Hematopoietic multipotent progenitor cell treated with erythropoietin and hydrocortisone succinate and interleukin-3 and kit ligand, for 17 days (in vitro differentiated cells): ENCODE measurements at places on chromosomes 7 and 10.
A peak's percentile ranks its signal among the peaks of the same experiment; 100 is the strongest.

- no peak for DNase-seq
Measured at GRCh38 chr10:78197628-78198272, 164.1 kb downstream of the RPS24 start.

DNA sequence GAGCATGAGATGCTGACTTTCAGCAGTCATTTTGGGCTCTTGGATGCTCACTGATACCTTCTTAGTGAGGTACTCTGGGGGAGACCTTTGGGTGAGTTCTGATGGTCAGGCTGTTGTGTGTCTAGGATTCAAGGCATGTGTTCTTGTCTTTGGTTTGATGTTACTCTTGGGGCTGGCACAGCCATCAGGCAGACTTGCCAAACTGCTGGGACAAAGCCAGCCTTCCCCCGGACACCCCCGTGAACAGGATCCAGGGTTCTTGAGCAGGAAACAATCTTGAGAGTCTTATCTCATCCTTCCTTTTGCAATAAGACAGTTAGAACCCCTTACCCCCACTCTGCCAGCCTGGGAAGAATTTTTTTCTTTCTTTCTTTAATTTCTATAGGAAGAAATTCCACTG is 42.2 kb downstream of the SUFU start:
- no peak for DNase-seq

DNA sequence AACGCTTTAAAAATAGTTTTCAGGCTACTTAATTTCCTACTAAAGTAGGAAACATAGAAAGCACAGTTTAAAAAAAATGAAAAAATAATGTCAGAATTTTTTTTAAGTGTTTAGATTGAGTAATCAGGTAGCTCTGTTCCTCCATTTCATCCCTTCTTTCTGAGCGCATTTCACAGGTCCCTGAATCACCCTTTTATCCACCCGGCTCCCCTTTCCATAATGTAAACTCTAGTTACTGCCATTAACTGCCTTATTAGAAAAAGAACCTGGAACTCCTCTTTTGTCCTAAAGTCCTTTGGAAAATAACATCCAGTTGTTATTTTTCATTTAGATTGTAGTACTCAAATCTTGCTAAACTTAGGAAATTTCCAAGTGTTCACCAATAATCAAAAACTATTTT is 5.8 kb downstream of the KCND2 start:
- DNase-seq: no peak

DNA sequence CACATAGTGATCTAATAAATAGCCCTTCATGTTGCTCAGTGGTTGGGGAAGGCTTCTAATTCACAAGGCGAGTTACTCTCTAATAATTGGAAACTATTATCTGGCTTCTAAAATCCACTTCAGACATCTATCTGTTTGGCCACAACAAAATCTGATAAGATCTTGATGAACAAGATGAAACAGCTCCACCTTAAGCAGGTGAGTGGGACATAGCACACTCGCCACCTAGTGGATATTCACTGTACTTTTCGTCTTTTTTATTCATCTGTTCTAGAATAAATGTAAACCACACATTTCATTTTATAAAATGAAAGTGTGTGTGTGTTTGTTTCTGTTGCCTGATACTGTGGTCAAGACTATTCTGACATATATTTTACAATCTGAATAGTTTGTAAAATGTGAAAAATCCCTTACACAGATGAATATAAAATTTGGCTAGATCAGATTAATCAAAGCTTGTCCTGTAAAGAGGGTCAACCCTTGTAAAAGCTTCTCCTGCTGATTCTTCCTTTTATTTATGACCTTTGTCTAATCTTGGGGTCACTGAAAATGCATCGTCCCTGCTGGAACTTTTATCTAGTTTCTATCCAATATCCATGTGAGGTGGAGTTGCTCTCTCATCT is 26.5 kb upstream of the CNTNAP2 start:
- DNase-seq: no peak

DNA sequence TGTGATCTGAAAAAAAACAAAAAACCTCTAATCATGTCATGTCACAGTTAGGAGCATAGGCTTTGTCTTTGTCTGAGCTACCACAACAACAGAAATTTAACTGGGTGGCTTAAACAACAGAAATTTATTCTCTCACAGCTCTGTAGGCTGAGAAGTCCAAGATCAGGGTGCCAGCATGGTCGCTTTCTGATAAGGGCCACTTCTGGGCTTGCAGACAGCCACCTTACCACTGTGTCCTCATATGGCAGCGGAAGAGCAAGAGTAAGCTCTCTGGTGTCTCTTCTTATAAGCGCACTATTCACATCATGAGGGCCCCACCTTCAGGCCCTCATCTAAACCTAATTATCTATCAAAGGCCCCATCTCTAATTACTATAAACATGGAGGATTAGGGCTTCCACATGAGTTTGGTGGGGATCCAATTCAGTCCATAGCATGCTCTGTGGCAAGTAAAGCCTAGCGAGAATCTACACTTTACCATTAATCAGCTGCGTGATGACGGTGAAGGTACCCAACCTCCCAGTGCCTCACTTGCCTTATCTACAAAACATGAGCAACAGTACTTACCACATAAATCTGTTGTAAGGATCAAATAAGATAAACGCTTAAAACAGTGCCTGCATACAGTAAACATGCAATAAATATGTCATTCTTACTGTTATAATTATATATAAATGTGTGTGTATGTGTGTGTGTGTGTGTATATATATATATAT is 17.3 kb downstream of the ZNF438 start:
- no peak for DNase-seq

GRCh38 chr7:75642810-75643486 is 95.8 kb downstream of the HIP1 start:
- peak; percentile 44 for DNase-seq

GRCh38 chr10:44465401-44466115 is 80.7 kb upstream of the CXCL12 start:
- DNase-seq: no peak

DNA sequence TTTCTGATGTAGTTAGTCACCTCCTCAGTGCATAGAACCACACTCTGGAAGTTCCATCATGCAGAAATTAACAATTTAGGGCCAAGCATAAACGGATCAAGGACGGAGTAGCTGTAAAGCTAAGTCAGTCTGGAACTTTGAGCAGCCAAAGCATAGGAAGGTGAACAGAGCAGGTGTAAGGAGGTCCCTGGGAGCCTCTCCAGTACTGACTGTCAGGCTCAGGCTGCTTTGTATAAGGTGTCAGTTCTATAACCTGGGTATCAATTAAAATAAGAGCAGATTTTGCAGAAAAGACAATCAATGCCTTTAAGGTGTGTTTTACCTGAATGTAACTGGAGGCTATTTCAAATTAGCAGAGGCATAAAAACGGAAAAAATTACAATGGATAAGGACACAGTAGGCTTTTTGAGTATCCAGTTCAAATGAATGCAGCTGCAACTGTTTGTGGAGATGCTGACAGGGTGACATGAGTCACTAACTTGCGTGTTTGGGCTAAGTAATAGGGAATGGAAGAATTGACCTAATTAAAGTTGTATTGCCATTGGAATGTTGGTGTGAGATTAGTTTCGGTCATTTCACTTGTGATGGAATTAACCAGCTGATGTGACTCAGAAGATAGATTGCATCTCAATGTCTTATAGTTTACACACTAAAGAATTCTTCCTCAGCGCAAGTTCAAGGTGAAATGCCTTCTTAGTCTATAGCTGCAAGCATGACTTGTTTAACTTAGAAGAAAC is 417.9 kb upstream of the CNTNAP2 start:
- no peak for DNase-seq

DNA sequence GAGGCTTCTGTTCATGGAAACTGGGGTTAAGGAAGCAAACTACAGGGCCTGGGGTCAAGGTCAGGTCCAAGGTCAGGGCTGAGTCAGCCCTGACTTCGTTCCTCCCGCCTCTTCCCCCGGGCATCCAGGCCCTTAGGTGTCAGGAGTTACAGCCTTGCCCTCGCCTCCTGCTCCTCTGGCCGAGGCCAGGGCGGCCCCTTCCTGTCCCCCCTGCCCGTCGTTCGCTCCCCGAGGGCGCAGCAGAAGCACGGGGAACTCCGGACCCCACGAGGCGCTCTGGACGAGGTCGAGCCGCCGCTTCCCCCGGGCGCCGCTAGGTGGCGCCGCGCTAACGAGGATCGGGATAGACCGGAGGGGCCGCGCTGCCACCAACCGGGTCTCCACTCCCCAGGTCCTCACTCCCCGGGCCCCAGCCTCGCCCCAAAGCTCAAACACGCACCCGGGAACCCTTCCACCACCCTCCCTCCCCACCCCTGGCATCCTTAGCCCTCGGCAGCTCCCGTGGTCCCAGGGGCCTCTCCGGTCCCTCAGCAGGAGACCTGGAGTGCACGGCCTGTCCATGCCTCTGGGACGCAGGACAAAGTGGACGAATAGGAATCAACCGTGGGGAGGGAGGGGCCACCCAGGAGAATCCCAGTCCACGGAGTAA is 59.2 kb upstream of the MYL10 start:
- DNase-seq: peak; percentile 62

DNA sequence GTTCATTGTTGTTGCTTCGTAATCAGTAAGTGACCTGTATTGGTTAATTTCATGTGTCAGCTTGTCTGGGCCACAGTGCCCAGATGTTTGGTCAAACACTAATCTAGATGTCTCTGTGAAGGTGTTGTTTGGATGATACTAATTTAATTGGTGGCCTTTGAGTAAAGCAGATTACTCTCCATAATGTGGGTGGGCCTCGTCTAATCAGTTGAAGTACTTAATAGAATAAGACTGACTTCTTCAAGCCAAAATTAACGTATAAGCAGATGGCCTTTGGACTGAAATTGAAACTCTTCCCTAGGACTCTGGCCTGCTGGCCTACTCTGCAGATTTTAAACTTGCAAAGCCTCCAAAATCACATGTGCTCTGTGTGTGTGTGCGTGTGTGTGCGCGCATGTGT is 245.7 kb downstream of the GFRA1 start:
- DNase-seq: no peak

DNA sequence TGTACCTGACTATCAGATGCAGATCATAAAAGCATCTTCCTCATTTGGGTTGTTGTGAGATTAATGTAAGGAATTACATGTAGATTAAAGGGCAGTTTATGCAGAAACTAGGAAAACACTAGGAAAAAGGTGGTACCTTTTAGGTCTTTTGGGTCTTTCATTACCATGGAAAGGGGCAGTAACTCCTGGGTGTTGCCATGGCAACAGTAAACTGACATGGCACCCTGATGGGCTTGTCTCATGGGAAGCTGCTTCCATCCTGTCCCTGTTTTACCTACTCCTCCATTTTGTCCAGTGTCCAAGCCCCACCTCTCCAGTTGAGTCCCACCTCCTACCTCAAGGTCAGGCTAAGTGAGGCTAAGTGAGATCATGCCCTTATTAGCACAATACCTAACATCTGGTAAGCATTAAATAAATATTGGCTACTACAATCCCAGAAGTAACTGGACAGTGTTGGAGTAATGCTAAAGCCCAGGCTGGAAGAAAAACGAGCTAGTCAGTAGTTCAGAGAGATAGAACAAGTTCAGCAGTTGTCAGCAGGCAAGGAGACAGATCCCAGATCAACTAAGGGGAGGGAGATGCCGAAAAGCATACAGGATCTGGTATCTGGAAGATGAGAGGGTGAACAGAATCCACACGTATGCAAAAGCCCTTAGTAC is 240.0 kb upstream of the AUTS2 start:
- no peak for DNase-seq

DNA sequence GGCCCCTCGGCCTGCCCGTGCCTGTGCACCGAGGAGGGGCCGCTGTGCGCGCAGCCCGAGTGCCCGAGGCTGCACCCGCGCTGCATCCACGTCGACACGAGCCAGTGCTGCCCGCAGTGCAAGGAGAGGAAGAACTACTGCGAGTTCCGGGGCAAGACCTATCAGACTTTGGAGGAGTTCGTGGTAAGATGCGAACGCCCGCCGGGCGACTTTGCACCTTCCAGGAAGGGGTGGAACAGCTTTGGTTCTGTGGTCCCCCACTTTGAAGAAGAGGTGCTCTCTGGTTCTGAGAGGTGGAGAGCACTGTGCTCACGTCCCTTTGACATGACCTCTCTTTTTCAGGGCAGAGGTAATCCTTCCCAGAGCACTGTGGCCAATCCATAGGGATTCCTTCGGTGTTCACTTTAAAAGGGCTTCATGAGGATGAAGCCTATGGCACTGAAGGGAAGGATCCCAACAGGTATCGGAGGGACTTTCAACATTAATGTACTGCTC is 2.6 kb downstream of the VWC2 start:
- no peak for DNase-seq

DNA sequence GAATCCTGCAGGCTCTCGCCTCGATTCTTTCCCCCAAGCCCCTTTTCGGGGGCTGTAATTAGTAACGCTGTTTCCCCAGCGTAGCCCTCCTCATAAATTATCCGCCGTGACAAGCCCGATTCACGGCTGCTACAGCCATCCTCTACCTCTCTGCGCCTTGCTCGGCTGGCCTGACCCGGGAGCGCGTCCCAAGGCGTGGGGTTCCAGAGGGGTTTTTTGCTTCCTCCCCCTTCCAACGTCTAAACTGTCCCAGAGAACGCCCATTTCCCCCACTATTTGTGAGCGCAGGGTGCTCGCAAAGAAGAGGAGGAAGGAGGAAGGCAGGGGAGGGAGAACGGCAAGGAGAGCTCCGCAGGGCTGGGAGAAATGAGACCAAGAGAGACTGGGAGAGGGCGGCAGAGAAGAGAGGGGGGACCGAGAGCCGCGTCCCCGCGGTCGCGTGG is 880 bp downstream of the HOXA5 start:
- no peak for DNase-seq

DNA sequence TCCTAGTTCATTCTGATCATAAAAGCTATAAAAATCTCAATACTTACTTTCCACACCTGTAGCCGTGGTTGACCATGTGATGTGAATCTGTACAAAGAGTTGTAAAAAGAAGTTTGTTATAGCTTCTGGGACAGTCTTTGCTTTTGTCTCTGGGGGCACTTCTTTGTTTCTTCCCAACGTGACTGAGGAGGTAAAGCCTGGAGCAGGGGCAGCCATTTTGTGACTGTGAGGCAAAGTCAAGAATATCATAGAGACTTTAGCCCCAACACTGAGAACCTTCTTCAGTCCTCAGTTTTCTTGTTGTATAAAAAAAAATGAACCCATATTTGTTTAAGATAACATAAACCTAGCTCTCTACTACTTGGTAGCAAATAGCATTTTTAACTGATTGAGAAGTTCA is 29.4 kb upstream of the LYZL1 start:
- no peak for DNase-seq

DNA sequence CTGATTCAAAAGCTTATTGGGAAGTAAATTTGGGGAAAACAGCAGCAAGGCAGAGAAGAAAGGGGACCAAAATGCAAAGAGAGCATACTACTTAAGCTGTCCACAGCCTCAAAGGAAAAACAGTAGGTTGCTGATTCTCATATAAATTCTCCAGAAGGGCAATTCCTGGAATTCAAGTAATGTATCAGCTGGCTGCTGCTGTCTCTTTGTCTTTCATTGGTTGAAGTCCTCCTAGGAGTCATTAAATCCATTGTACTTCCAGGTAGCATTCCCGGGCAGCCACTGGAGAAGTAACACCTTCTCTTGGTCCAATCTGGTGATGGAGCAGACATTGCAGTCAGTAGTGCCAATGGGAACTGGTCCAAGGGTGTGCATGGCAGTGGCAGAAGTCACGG is 22.7 kb downstream of the BET1 start:
- DNase-seq: no peak
